ENCODE measurements at places on chromosomes 6 and 20.

DNA sequence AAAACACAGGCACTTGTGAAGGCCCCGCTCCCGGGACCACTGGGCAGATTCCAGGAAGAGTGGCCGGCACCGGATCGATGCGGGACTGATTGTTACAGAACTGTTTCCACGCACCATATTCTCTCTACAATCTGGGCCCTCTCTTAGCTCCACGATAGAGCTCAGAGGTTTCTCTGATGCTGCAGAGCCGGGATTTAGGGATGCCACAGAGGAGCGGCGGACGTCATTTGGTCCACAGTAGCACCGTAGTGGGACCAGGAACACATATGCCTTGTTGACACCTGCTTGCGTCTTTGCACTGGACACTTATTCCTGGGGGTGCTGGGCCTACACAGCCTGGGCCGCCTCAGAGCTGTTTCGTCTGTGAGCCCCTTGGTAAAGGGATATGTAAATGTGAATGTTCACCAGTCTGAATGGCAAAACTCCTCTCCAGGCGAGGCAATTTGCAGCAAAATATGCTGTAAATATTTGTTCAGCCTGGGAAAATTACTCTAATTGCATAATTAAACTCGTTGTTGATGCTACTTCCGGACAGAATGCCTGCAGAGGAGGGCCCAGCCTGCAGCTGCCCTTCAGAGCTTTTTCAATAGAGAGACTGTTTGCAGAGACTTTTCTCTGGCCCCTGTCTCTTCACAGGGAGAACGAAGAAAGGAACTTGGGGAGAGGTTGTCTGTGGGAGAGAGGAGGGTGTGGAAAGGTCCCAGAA lies 9.4 kb downstream of the PCK1 start:
- DNase-seq, result no peak

- DNase-seq, result no peak
Measured at GRCh38 chr20:13554706-13555105, 84.0 kb downstream of the TASP1 start.

GRCh38 chr6:163147994-163148393 lies 266.5 kb upstream of the QKI start:
- DNase-seq, result no peak

- peak; percentile 62 for DNase-seq
Measured at GRCh38 chr6:115838763-115839401, 221.8 kb downstream of the FRK start.

DNA sequence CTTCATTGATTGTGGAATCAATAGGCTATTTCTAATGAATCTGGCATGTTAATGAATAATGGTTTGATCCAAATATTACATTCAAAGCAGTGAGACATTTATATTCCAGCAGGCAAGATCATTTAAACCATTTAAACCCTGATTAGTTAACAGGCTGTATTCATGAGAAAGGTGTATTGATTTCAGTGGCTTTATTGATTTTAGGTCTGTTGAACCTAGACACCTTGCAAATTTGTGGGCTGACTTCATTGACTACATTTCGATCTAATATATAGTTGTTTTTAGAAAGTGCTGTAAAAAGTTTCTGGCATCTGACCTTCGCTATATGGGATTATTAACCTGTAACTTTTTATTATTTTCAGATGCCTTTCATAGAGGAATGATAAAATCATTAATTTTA lies 900.1 kb upstream of the CITED2 start:
- DNase-seq, result no peak

- DNase-seq, result no peak
Measured at GRCh38 chr6:84072442-84072997, 38.9 kb downstream of the MRAP2 start.
